ENCODE measurements at places on chromosomes 4 and X.

GRCh38 chr4:155607481-155607880 lies 59.2 kb upstream of the GUCY1A1 start:
- no peak for DNase-seq

GRCh38 chr4:138982754-138983153 lies 32.8 kb upstream of the NOCT start:
- no peak for DNase-seq

- DNase-seq = no peak
Measured at GRCh38 chrX:153968754-153969124, 2.9 kb downstream of the HCFC1 start.

DNA sequence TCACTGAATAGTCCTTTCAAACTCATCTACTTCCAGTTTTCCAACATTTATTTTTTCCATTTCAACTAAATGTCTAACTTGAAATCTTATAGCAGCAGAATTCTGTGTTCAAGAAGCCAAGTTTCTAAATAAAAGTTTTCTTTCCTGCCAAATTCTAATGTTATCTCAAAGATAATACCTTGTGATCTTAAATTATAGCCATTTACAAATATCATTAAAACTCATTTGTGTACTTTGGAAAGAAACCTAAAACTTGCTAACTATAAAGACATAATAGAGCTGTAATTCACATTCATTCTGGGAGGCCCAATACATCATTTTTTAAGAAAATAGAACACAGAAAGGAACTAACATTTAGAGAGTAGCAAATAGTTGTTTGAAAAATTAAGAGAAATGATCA lies 83.9 kb downstream of the MAD2L1 start:
- no peak for DNase-seq

DNA sequence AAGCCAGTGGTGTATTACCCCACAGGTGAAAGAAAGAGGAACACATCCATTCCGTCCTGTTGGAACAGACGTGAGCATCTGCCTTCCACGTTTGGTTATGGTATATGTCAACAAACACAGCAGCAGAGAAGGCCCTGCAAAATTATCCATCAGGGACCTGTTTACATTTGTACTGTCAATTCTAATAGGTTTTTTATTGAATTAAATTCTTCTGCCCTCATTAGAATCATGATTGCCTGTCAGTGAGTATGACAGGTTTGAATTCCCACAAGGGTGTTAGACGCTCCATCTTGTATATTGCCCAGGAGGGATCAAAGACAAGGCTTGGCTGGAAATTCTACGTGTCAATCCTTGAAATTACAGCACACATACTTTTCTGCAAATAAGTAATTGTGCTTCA lies 339.9 kb upstream of the NOCT start:
- DNase-seq = no peak

DNA sequence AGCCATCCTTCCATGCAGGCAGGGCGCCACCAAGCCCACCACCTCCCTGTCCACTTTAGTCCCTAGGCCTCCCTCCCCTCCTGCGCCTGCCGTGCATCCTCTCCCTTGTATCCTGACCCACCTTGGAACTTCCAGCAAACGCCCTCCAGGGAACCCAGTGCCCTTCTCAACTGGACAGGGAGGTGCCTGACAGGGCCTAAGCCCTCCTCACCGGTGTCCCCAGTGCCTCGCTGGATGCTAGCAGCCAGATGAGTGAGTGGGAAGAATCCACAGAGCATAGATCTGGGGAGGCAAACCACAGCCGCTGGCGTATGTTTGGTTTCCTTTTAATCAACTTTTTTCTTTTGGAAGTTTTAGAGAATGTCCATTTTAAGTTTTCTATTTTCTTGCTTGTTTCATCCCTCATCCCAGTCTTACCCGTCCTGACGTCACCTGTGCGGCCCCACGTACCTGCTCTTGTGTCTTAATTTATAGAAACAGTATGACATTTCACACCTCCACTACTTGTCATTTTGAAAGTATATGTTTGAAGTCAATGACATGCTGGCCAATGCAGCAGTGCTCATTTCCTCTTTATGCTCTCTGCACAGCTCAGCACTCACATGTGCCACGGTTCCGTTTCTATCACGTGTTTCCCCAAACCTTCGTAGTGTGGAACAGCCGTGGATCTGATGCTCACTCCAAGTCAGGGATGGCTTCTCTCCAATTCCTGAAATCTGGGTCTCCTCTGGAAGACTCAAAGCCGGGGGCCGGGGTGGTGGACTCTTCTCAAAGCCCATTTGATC lies 3.4 kb upstream of the HMX1 start:
- DNase-seq = no peak

- no peak for DNase-seq
Measured at GRCh38 chr4:141179474-141180373, 41.0 kb upstream of the ZNF330 start.

DNA sequence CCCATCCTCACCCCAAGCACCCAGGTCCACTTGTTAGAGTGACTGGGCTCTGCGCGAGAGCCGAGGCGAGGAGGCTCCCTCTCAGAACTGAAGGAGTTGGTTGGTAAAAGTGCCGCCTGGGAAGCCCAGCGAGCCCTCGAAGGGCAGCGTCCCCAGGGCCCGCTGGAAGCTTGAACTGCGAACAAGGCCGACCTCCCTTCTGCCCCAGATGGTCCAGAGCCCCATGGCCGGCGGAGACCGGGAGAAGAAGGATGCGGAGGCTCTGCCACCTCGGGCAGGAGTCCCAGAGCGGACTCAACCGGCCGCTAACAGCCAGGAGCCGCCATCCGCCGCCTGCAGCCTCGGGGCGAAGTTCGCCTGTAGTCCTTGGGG lies 116.3 kb upstream of the TEX13C start:
- DNase-seq = peak; percentile 22

- no peak for DNase-seq
Measured at GRCh38 chr4:122783301-122784215, 43.1 kb upstream of the FGF2 start.

DNA sequence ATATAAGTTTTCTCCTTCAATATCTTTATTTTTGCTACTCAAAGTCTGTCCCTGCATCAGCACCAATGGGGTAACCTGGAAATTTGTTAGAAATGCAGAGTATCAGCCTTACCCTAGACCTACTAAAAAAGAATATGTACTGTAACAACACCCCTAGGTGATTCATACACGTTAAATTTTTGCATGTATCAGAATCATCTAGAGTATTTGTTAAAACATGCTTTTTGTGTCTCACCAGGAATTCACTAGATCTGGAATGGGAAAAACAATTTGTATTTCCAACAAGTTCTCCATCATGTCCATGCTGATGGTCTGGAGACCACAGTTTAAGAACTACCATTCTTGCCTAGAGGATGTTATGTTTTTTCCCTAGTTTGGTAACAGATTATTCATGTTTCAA lies 196.0 kb upstream of the EDNRA start:
- DNase-seq = no peak

DNA sequence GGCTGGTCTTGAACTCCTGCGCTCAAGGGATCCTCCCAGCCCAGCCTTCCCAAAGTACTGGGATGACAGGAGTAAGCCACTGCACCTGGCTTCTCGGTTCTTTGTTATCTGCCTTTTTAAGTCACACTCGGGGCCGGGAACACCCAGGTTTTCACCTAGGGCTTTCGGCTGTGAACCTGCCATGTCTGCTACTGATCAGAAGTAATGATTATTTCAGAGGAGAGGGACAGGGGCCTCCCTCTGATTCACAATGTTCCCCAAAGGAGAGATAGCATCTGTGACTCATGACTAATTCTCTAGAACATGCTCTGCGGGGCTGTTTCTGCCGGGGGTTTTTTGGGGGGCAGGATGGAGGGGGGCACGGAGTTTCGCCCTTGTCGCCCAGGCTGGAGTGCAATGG lies 26.9 kb downstream of the CRLF2 start:
- DNase-seq = peak; percentile 59

DNA sequence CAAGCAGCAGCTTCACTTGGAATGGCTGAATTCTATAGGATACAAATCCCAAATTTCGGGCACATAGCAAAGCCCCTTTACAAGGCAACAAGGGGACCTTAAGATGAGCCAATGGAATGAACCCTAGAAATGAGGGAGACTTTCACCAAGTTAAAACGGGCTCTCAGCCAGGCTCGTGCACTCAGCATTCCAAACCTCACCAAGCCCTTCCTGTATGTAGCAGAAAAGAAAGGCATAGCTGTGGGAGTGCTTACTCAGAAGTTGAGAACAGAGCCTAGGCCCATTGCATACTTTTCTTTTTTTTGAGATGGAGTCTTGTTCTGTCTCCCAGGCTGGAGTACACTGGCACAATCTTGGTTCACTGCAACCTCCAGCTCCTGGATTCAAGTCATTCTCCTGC lies 10.8 kb upstream of the HERC5 start:
- no peak for DNase-seq

DNA sequence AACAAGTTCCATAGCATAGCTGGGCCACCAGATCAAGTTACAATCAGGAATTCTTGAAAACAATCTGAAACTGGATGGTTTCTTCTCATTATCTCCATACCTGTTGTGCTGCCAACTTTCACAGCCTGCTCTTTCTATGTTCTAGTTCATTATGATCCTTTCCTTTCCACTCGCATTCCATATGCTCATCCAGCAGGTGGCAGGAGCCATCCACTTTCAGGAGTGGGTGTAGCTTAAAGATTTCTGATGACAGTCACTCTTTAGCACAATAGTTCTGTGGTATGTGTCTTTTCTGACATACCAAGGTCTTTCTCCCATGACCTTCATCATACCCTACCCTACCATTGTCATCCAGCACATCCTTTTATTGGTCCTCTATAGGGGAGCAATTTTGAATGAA lies 46.4 kb downstream of the PAGE2 start:
- DNase-seq = peak; percentile 28

- no peak for DNase-seq
Measured at GRCh38 chr4:173424899-173425805, 26.2 kb upstream of the SCRG1 start.

DNA sequence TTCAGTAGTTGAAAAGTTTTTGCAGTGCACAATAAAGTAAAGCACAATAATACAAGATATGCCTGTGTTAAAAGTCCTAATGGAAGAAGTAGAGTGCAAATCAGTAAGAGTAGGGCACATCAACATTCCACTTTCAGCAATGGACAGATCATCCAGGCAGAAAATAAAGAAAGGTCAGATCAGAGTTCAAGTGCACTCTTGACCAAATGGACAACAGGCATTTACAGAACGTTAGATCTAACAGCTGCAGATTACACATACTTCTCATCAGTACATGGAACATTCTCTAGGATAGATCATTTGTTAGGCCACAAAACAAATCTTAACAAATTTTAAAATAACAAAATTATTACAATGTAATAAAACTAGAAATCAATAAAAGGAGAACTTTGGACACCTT lies 1373.5 kb upstream of the PABPC4L start:
- DNase-seq = no peak

DNA sequence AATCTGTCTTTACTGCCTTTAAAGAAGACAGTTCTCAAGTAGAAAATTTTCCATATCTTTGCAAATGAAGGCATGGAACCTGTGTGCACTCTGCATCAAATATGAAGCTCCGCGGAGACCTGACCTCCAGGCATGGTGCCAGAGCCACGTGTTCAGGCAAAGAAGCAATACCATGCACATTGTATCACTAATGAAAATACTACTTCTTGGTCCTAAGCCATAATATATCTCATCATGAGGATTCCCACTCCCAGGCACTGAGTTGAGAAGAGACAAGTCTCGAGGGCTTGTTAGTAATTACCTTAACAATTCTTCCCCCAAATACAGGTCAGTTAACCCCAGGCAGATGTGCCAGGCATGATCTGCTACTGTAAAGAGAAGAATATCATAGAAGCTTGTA lies 56.7 kb downstream of the PCDH19 start:
- DNase-seq = no peak

GRCh38 chrX:143462696-143463095 lies 54.6 kb downstream of the SPANXN3 start:
- DNase-seq = no peak

- DNase-seq = no peak
Measured at GRCh38 chr4:176751061-176751460, 41.7 kb downstream of the VEGFC start.

GRCh38 chr4:138659037-138659811 lies 356.4 kb upstream of the NOCT start:
- DNase-seq = no peak

- DNase-seq = no peak
Measured at GRCh38 chr4:82585690-82586435, 24.1 kb upstream of the TMEM150C start.

DNA sequence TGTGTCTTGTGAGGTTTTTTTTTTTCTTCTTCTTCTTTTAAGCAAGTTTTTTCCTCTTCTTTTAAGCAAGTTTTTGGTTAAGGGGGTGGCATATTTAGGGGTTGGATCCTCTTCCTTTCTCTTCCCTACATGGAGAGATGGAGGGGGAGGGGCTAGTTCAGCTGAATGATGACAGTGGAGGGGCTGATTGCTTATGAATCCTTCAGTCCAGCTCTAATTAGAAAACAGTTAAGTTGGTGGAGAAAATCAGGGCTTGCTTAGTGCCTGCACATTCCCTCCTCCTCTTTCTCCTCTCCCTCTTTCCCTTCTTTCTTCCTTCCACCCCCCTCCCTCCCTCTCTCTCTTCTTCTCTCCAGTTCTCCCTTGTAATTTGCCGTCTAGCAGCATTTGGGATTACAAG lies 4.4 kb upstream of the HAND2 start:
- no peak for DNase-seq

DNA sequence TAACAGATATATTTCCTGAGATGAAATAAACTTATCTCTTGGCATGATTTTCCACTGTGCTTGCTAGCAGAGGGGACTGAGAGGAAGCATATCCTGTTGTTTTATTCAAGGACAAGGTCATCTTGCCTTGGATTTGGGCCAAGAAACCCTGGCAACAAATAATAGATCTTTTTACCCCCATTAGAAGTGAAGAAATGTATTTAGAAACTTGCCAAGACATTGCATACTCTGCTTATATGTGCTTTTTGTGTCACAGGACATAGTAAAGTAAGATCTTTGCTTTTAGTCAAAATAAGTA lies 170.2 kb downstream of the RAPGEF2 start:
- DNase-seq = no peak

- no peak for DNase-seq
Measured at GRCh38 chr4:12118651-12119213, 690.0 kb upstream of the HS3ST1 start.

- no peak for DNase-seq
Measured at GRCh38 chrX:24333371-24333770, 19.5 kb upstream of the SUPT20HL2 start.

DNA sequence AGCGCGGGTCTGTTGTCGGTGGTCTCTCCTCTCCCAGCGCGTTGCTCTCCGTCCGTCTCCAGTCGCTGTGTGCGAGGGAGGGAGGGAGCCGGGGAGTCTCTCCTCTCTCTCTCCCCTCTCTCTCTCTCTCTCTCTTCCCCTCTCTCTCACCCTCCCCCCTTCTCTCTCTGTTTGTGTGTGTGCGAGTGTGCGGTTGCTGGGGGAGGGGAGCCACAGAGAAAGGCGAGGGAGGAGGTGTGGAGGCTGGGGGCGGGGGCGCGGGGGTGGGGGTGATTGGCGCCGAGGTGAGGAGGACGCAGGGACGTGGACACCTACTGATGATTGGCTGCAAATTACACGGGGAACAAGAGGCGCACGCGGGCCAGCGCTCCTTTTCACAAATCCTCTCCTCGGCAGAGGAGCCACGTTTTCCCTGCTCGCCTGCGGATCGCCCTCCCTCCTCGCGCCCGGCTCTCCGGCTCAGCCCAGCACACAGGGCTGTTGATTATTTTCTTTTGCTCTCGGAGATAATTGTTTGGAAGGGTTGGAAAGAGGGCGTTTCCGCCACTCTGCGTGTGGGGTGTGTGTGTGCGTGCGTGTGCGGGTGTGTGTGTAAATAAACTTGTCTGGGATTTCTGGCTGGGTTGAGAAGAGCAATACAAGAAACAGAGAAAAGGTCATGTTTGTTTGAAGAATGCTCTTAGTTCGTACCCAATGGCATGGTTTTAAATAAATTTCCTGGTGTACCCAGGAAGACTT lies at the start of gene CXXC4:
Gene CXXC4, minus strand, starts transcription at position 73 of the 738 bp plus-strand sequence. CDS start 3,092 bp downstream, outside the sequence.
- DNase-seq = peak; percentile 25
